ENCODE measurements at places on chromosomes 6 and 20. TPM values are rescaled to one million over a fixed set of nuclear protein-coding genes. Genes with fewer than 3 reads are reported as not detected.

Gene LCA5
- 0.89 TPM for total RNA-seq

Gene APOM
- total RNA-seq = 1.8 TPM

Gene OR2H2
- total RNA-seq = not detected

Gene FAM83B
- total RNA-seq = 0.07 TPM

Gene C6orf141
- total RNA-seq = 25.8 TPM

Gene FAXC
- total RNA-seq = 6.5 TPM

Gene MICAL1
- total RNA-seq = 11.3 TPM

Gene CEP85L
- 1.5 TPM for total RNA-seq

Gene MYLK2
- total RNA-seq = 0.61 TPM

Gene C6orf15
- total RNA-seq = not detected

Gene PSMB9
- total RNA-seq = 17.9 TPM

Gene RUNX2
- total RNA-seq = 0.81 TPM

Gene PGC
- not detected for total RNA-seq

Gene TRIM40
- total RNA-seq = not detected

Gene CFAP206
- total RNA-seq = 0.69 TPM

Gene PPP1R14C
- 0.83 TPM for total RNA-seq

Gene SLC26A8
- total RNA-seq = not detected

Gene ECT2L
- total RNA-seq = not detected

Gene CTAGE9
- not detected for total RNA-seq

Gene HLA-DMB
- 1.5 TPM for total RNA-seq

Gene FRS3
- 2.0 TPM for total RNA-seq

Gene SLC17A1
- not detected for total RNA-seq

Gene OTOR
- not detected for total RNA-seq

Gene BLOC1S5
- 6.9 TPM for total RNA-seq

Gene KIAA0408
- total RNA-seq = 6.6 TPM

Gene WFDC9
- total RNA-seq = not detected

Gene MYB
- 0.57 TPM for total RNA-seq

Gene BPIFB1
- 0.14 TPM for total RNA-seq

Gene CARMIL1
- total RNA-seq = 7.5 TPM

Gene RBL1
- 12.2 TPM for total RNA-seq

Gene ZNF334
- total RNA-seq = not detected

Gene OPN5
- total RNA-seq = not detected

Gene TRMT6
- 29.2 TPM for total RNA-seq

Gene UCKL1
- 28.8 TPM for total RNA-seq

Gene ADAM33
- 0.06 TPM for total RNA-seq

Gene PSMA7
- total RNA-seq = 541 TPM

Gene PPP2R5D
- 26.7 TPM for total RNA-seq

Gene TREM2
- total RNA-seq = not detected

Gene FAM209B
- total RNA-seq = not detected

Gene SPATA2
- 8.0 TPM for total RNA-seq

Gene TNNC2
- not detected for total RNA-seq

Gene C4A
- total RNA-seq = 0.48 TPM

Gene MRPS18B
- 72.7 TPM for total RNA-seq

Gene ROMO1
- total RNA-seq = 333 TPM

Gene FOXS1
- total RNA-seq = 0.94 TPM

Gene KCNK16
- total RNA-seq = not detected

Gene GSTA3
- not detected for total RNA-seq

Gene THBS2
- total RNA-seq = not detected

Gene OOEP
- not detected for total RNA-seq

Gene ULBP3
- total RNA-seq = 4.0 TPM

Gene CYP39A1
- 0.06 TPM for total RNA-seq

Gene MC3R
- not detected for total RNA-seq

Gene HCRTR2
- not detected for total RNA-seq

Gene FERMT1
- total RNA-seq = 19.4 TPM
